ENCODE measurements at places on chromosomes 3 and 15. TPM values are rescaled to one million over a fixed set of nuclear protein-coding genes. Genes with fewer than 3 reads are reported as not detected.

GRCh38 chr3:2516762-2517441 lies 418.2 kb downstream of the CNTN4 start:
- DNase-seq = no peak

GRCh38 chr15:88247914-88248313 lies 8.6 kb downstream of the NTRK3 start:
- DNase-seq = no peak

- DNase-seq = no peak
Measured at GRCh38 chr3:184236033-184236410, 6.6 kb downstream of the VWA5B2 start.

DNA sequence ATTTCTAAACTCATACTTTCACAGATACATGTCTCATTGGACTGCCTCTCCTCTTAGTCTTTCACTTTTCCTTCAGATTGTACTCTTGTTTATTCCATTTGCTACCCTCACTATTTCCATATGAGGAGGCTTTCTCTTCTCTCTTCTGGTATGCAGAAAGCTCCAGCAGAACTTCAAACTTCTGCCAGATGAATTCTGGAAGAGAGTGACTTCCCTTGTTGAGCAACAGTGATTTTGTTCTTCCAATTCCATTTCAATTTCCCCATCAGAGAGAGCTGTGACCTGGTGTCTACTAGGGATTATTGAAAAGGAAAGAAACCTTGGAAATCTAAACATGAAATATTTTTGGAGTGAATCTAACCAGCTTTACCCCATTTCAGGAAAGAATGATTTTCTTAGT lies 523.2 kb upstream of the ZNF717 start:
- no peak for DNase-seq

GRCh38 chr15:85879334-85880163 lies 84.8 kb upstream of the KLHL25 start:
- DNase-seq = no peak

DNA sequence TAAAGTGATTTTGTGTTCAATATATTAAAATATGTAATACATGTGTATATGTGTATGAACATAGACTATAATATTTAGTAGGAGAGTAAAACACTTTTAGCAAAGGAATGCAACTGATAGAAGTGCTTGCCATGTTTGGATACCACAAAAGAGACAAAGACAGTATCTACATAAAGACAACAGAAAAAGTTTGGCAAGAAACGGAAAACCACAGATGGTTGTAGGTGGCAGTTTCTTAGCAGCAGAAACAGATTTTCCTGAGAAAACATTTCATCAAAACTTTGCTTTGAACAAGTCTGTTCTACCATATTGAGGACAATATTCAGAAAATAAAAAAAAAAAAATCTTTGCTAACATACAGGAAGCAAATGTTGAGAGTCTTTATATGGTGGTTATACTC lies 1560.4 kb upstream of the GBE1 start:
- DNase-seq = no peak

DNA sequence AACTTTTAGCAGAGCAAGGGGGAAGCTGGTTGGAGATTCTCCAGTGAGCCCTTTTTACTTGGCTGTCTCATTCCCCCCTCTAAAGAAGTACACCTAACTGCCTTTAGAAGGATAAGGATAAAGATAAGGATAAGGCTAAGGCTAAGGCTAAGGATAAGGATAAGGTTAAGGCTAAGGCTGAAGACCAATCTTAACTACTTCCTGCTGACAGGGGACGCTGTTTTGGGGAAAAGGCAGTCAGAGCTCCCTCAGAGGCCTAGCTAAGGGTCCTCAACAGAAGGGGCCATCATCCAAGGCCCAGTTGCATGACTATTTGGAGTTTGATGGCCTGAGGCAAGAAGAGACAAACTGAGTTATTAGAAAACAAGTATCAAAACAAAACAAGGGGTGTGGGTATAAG lies 94.3 kb upstream of the ARPP21 start:
- DNase-seq = no peak

- DNase-seq = no peak
Measured at GRCh38 chr3:133296981-133297380, 102.9 kb upstream of the BFSP2 start.

- no peak for DNase-seq
Measured at GRCh38 chr3:12901623-12902045, 60.3 kb upstream of the RPL32 start.

GRCh38 chr3:143216709-143217182 lies 97.2 kb downstream of the CHST2 start:
- DNase-seq = no peak

- DNase-seq = no peak
Measured at GRCh38 chr15:57384816-57385215, 8.5 kb downstream of the CGNL1 start.

- no peak for DNase-seq
Measured at GRCh38 chr3:41323467-41324155, 124.3 kb downstream of the CTNNB1 start.

GRCh38 chr3:17181413-17181907 lies 296.7 kb downstream of the PLCL2 start:
- no peak for DNase-seq

GRCh38 chr3:44468572-44469520 lies 8.6 kb downstream of the ZNF445 start:
- DNase-seq = no peak

DNA sequence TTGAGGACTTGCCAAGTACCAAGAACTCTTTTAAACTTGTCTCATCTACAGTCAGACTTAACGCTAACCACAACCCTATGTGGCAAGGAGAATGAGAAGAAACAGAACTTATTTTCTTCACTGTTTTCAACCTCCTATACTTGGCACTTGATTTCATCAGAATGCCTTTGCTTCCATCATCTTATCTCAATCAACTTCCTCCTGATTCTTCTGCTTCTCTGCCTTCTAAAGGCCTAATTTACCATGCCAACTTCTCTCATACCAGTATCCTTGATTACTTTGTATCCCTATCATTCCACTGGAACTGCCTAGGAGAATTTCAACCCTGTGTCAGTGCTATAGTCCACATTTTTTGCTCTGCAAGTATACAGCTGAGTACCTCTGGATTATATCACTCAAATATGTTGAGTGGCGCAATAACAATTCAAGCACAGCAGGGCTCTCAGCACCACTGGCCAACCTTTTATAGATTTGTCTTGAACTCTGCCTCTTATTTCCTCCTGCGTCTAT lies 413.6 kb downstream of the ROBO1 start:
- DNase-seq = no peak

- DNase-seq = no peak
Measured at GRCh38 chr15:80456517-80457492, 52.6 kb downstream of the ARNT2 start.

DNA sequence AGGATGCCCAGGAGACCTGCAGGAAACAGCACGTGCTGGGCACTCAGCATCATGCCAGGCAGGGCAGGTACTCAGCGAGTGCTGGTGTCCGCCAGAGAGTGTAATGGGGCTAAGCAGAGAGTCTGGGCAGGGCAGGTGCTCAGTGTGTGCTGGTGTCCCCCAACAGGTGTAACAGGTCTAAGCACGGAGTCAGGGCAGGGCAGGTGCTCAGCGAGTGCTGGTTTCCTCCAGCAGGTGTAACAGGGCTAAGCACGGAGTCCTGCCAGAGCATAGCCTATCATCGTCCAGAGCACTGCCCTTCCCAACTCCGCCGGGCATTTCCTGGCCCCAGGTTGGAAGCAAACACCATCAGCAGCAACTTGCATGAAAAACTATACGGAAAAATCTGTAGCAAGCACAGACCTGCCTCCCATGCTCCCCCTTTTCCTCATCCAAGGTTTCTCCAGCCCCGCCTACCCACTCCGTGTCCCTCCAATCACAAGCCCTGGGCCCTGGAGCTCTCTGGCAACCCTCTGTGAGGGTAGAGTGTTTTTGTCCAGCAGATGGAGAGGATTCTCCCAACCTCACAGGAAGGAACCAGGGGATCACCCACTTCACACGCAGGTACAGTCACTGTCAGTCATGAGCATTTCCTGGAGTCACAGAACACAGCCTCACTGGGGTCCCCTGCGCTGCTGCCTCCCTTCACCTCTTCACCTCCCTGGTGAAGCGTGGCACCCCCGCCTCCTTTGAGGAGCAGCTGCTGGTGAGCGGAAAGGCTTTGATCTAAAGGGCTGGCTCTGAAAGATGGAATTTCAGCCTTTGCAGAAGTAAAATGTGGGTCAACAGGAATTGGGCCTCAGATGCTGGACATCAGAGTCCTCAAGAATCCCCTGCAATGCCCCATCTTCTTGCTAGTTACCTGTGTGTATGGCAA lies 302.5 kb downstream of the OCA2 start:
- no peak for DNase-seq

DNA sequence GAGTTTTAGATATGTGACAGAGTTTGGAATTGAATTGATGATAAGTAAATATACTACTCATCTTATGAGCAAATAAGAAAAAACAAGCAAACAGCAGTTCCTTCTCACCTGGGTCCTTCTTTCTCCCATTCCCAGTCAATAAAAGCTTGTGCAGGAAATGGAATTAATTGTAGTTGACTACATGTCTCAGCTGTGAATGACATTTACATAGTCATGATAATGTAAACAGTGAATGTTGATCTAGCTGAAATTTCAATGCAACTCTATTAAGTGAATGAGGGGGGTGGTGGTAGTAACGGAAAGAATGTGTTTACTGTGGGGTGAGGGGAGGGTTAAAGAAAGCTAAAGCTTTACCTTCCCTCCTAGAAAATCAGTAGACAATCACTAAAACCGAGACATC lies 76.2 kb downstream of the NFKBIZ start:
- no peak for DNase-seq

- no peak for DNase-seq
Measured at GRCh38 chr3:98705212-98705611, 57.9 kb upstream of the ST3GAL6 start.

DNA sequence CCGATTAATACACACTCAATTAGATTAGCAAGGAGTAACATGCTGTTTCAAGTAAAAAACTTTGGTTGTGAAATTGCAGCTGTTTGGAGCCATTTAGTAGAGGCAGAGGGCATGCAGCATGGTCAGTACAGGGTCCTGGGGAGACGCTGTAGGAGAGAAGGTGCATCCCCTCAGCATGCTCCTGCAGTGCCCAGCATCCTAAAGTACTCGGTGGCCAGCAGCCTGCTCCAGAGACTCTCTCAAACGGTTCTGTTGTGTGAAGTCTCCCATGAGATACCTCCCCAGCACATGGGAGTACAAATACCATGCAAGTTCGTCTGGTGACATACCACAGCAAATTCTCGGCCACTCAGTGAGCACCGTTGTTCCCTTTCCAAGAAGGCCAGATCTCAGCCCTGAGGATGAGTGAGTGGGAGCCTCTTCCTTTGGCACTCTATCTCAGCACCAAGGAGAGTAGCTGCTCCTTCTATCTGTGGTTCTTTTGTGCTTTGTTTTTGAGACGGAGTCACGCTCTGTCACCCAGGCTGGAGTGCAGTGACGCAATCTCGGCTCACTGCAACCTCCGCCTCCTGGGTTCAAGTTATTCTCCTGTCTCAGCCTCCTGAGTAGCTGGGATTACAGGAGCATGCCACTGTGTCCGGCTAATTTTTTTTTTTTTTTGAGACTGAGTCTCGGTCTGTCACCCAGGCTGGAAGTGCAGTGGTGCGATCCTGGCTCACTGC lies 72.7 kb downstream of the TJP1 start:
- DNase-seq = no peak

DNA sequence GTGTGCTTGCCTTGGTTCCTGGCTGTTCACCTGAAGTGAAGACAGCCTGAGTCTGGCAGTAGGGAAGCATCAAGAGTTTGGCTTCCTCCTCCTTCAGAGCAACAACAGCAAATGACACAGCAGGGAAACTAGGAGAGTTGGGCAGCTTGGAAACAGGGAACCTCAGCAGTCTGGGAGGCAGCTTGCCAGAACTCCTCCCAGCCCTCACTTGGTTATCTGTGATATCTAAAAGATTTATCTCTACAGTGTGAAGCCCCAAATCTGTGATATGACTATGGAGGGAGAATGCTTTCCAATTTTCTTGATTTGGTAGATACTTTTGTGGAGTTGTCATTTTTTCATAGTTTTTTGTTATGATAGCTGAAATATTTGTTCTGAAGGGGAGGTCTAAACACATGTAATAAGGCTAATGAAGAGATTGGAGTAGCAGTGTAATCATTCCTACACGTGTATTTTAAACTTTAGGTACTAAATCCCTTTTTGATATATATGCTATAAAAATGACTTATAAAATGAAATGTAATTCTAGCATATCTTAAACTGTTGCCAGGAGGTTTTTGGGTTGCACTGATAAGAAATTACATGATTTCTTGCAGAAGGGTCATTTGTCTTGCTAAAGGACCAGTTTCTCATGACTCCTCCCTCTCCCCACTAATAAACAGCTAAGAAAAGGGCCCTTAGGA lies 20.8 kb downstream of the UBE2E1 start:
- no peak for DNase-seq

DNA sequence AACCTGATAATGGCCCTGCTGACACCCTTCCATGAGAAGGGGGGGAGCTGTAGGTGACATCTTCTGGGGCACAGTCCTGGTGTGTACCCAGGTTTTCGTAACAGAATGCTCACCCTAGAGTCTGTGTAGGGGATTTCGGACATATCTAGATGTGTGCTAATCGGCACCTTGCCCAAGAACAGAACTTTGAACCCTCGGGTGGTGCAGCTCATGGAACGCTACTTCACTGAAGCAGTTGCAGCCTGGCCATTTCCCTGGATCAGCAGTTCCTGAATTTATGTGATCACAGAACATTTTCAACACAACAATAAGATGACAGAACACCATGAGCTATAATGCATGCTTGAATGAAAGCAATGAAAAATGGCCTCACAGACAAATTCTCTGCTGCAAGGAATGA lies 57.5 kb upstream of the MUC13 start:
- no peak for DNase-seq

- DNase-seq = no peak
Measured at GRCh38 chr3:39005295-39005694, 46.4 kb downstream of the SCN11A start.

DNA sequence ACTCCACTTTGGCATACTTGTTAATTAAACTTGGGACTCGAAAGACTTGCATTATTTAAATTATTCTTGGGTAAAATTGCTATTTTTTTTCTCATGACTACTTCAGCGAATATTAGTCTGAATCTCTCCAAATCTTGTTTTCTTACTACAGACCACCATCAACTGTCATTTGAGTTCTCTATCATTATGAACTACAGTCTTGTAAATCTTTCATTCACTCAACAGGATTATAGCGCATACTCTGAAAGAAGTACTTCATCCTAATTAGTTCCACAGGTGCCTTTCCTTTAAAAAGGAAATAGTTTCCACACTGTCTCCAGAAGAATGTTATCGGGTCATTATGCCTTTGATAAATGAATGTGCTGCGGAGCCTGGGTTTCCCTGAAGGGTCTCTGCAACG lies 149.5 kb downstream of the NLGN1 start:
- no peak for DNase-seq

GRCh38 chr15:35260941-35261340 lies 175.8 kb upstream of the NANOGP8 start:
- DNase-seq = no peak

Gene WDR93
- total RNA-seq = not detected

Gene CLCN2
- 4.7 TPM for total RNA-seq

Gene OIP5
- 6.1 TPM for total RNA-seq

Gene NUTM1
- not detected for total RNA-seq

Gene DUOX1
- 10.3 TPM for total RNA-seq

Gene ZNF662
- total RNA-seq = 22.5 TPM

Gene EIF4A2
- total RNA-seq = 727 TPM

Gene LRRIQ4
- total RNA-seq = not detected

Gene CLSTN2
- 4.9 TPM for total RNA-seq

Gene SH2D7
- not detected for total RNA-seq

Gene ROPN1
- total RNA-seq = not detected

Gene ZNF445
- 20.7 TPM for total RNA-seq

Gene MYO1E
- 60.0 TPM for total RNA-seq

Gene SLC24A5
- 0.26 TPM for total RNA-seq

Gene DOCK3
- 1.7 TPM for total RNA-seq

Gene RTP2
- not detected for total RNA-seq

Gene TGM5
- total RNA-seq = 0.26 TPM

Gene SLC7A14
- 1.8 TPM for total RNA-seq

Gene CACNA2D2
- total RNA-seq = 1.4 TPM

Gene TNFAIP8L3
- total RNA-seq = 9.7 TPM
